ENCODE measurements at places on chromosomes 7 and 10.
A peak's percentile ranks its signal among the peaks of the same experiment; 100 is the strongest.

DNA sequence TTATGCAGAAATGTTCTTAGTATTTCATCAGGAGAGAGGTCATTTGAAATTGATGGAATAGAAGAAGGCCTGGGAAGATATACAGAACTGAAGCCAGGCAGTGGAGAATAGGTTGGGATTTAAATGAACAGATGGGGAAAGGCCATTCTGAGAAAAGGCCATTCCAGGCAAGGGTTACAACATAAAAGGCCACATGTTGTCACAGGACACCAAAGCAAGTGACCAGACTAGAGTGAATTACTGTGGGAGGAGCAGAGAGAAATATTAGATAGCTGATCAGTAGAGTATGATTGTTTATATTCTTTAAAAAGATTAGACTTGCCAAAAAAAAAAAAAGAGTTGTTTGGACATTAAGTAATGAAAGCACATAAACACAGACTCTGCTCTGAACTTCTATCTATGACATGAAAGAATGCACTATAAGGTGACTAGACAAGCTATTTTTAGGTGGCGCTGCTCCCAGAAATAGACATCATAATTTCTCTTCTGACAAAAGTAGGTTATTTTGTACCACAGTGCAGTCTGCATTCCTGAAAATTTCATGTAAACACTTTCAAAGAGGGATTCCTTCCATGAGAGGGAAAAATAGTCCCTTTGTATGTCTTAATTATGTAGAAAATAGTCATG is 55.2 kb upstream of the DKK1 start:
- no peak for DNase-seq

DNA sequence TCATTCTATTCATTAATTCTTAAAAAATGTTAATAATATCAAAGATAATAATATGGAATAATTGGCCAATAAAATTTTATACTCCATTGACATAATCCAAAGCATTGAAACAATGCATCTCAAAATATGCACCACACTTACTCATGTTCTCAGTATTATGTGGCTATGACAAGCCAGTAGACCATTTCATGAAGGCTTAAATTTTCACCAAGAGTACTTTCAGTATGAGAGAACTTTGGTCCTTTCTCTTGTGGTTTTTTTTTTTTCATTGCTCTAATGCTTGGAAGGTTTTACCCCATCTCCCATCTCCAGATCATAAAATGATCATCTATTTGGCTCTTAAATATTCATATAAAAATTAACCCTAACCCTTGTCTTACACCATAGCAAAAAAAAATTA is 45.5 kb upstream of the TMEM140 start:
- DNase-seq, result no peak

DNA sequence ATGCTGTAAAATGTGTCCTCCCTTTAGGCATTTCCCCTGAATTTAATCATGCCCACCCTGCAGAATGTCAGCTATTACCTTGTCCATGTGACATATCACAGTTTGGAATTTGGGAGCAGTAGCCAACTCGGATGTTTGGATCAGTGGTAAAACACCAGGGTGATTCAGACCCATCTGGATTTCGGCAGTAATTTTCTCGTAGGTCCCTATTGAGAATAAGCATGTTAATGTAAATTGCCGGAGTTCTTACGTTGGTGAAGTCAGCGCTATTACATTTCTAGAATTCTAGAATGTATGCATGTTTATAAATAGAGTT is 44.1 kb downstream of the HGF start:
- no peak for DNase-seq

DNA sequence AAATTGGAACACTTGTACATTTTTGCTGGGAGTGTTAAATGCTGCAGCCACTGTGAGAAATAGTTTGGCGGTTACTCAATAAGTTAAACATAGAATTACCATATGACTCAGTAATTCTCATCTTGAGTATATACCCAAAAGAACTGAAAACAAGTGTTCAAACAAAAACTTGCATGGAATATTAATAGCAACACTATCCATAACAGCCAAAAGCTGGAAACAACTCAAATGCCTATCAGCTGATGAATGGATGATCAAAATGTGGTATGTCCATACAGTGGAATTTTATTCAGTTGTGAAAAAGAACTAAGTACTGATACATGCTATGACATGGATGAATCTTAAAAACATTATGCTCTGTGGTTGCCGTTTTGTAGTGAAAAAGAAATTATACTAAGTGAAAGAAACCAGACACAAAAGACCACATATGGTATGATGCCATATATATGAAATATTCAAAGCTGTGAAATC is 63.0 kb upstream of the SP4 start:
- DNase-seq, result no peak

GRCh38 chr10:88725798-88726197 is 19.7 kb downstream of the LIPK start:
- peak; percentile 26 for DNase-seq
